Progenitor cell of endocrine pancreas (in vitro differentiated cells): ENCODE measurements at places on chromosomes 11 and 22.

DNA sequence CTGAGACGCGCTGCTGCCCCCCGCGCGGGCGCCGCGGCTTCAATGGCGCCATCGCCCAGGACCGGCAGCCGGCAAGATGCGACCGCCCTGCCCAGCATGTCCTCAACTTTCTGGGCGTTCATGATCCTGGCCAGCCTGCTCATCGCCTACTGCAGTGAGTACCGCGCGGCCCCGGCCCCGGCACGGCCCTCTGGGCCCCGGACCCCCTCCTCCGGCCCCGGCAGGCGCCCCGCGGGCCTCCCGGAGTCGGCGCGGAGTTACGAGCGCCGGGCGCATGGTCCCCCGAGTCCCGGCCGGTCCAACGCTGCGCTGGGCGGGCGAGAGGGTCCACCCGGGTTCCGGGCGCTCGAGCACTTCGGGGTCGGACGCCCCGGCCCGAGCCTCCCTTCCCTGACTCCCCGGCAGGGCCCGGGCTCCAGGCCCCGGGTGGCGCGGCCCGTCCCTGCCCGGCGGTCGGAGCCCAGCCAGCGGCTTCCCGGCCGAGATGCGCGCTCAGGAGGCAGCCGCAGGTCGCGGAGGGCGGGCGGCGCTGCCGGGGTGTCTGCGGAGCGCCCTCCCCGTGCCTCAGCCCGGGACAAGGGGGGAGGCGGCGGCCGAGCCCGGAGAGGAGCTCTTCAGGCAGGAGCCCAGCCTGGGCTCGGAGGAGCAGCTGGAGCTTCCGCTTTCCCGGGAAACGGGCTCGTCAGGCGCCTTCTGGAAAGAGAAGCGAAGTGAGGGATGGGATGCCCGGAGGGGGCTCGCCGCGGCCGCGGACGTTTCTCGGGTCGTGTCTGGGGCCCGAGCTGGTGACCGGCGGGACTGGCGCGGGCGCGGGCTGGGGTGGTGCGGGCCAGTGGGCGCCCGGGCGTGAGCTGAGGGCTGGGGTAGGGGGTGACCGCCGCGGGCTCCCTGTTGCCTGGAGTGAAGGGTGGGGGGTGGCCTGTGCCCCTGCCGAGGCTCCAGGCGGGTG, 1337.8 kb downstream of the BRD1 start:
- DNase-seq = no peak

DNA sequence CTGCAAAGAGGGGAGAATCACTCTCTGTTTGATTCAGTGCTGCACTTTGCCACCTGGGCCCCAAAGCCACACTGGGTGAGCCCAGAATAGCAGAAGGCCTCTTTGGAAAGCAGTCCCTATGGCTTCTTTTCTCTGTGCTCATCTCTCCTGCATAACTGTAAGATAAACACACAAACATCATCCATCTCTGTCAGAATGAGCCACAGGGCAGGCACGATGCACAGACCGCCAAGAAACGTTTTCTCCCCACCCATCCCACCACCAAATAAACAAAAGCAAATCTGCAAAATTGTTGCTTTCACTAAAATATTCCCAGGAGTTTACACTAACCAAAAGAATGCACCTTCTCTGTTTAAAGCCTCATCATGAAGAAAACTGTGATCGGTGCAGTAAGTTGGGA, 196.4 kb upstream of the POU2AF2 start:
- DNase-seq = no peak

- no peak for DNase-seq
Measured at GRCh38 chr11:127233998-127234397, 233.4 kb upstream of the KIRREL3 start.

GRCh38 chr11:11230087-11230486, 123.0 kb downstream of the CSNK2A3 start:
- DNase-seq = no peak

GRCh38 chr11:96388891-96389719, 607 bp downstream of the CCDC82 start:
- DNase-seq = no peak

- DNase-seq = no peak
Measured at GRCh38 chr11:129803533-129803932, 12.1 kb upstream of the TMEM45B start.
